B cell (primary cell): ENCODE measurements at places on chromosomes 1 and 21. TPM values are rescaled to one million over a fixed set of nuclear protein-coding genes. Genes with fewer than 3 reads are reported as not detected.

DNA sequence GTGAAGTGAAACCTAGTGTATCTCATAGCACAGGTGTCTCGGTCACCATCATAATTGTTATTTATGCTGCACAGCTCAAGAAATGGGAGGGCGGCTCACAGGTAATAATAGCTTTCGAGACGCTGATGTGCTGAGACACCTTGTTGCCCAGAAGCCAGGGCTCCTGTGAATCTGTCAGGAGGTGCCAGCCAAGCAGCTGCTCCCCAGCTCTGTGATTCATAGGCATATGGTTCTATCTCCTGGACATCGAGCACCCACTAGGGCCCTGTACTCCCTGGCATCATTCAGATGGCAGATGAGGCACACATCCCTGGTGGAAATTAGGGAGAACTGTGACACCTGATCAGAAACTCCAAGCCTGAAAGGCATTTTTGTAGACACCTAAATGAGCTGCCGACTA lies 53.5 kb downstream of the SYT6 start:
- no peak for DNase-seq

- no peak for DNase-seq
Measured at GRCh38 chr1:4017636-4018365, 117.7 kb upstream of the C1orf174 start.

DNA sequence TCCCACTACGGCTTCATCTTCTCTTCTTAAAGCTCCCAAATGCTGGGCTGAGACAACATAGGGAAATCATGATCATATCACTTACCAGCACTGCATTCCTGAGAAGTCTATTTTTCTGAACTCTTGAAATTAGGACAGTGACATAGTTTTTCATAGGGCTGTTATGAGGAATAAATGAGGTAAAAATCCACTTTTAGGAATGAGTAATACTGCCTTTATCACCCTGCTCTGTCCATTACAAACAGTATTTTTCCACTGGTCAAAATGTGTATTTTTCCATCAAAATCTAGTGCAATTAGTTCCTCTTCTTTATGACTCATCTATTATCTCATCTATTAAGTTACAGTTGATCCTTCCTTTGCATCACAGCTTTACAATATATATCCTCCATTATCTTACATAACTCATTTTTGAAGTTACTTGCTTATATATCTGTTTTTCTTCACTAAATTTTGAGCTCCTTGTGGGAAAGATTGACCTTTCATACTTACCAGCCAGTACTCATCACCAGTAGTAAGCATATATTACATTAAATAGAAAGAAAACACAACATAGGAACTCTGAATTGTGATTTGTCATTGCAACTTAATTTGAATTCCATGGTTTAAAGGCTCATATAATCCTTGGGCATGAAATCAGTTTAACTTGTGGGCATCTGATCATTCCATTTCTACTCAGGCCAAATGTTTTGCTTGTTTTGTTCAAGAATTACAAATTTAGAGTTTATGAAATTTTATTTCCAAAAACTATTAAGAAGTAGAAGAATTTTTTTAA lies 37.1 kb downstream of the PRRX1 start:
- no peak for DNase-seq

The WDR47 gene
- 4.4 and 7.5 TPM in 2 replicates for polyA plus RNA-seq

- no peak for DNase-seq
Measured at GRCh38 chr1:86209346-86209745, 52.8 kb upstream of the COL24A1 start.

The SHCBP1L gene
- polyA plus RNA-seq: not detected in 2 replicates

The KRTAP22-1 gene
- not detected in 2 replicates for polyA plus RNA-seq

- DNase-seq: no peak
Measured at GRCh38 chr21:39080366-39080765, 102.9 kb downstream of the PSMG1 start.

DNA sequence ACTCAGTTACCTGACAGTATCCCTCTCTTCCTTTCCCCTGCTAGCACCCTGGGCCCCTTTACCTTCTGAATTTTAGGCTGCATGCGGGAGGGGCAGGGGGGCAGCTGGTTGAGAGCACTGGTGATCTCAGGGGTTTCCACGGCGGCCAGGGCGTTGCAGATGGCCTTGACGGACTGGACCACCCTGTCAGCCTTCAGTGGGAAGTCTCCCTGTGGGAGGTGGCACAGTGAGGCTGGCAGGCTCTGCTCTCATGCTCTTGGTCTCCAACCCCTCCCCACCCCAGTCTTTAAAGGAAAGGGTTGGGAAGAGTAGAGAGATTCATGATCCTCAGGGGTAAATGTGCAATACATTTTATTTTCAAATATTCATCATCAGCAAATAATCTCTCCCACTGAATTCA lies 36.9 kb downstream of the PIK3C2B start:
- DNase-seq: no peak

DNA sequence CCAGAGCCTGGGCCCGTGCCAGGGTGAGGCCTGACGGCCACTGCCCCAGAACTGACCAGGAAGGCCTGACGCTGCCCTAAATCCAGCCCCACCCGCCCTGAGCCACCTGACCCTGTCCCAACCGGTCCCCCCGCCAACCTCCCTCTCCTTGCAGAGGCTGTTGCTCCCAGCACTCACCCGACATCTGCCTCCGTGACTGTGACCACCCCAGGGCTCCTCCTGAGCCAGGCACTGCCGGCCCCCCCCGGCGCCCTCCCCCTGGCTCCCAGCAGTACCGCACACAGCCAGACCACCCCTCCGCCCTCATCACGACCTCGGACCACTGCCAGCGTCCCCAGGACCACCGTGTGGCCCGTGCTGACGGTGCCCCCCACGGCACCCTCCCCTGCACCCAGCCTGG lies 26.3 kb downstream of the AGRN start:
- DNase-seq: no peak

- DNase-seq: peak; percentile 33
Measured at GRCh38 chr1:1910651-1911331, 4.3 kb upstream of the CALML6 start.

DNA sequence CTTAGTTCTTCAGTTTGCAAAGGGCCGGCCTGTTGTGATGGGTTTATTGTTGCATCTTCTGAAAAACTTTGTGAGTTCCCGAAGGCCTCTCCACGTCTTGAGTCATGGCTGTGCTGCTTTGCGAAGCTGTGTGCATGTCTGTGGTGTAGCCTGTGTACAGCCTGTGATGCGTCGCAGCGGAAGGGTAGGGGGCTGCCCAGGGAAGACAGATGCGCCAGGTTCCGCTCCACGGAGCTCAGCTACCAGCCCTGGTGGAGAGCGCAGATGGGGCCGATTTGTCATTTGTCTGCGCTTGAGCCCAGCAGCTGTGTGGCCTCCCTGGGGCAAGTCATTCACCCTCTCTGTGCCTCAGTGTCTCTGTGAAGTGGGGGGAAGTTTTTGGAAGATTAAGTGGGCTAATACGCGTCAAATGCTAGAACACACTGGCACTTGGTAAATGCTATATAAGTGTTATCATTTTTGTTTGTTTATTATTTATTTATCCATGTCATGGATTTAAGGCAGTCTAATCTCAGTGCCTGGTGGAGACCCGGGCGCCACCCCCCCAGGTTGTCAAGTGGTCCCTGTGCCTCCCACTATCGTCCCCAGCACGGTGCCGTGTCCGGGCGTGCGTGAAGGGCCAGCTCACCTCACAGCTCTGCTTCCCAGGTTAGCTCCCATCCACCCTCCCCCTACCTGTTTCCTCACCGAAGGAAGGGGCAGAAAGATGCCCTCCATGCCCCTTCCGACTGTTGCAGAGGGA lies 8.4 kb downstream of the PDE9A start:
- DNase-seq: no peak

GRCh38 chr1:203898458-203899352 lies 37.3 kb downstream of the SNRPE start:
- no peak for DNase-seq

GRCh38 chr1:3352299-3352951 lies 102.0 kb upstream of the ARHGEF16 start:
- DNase-seq: no peak

The DNASE2B gene
- not detected in 2 replicates for polyA plus RNA-seq

The ZNF281 gene
- 3.8 and 4.2 TPM in 2 replicates for polyA plus RNA-seq

The AGT gene
- polyA plus RNA-seq: not detected in 2 replicates

The PIGV gene
- 8.0 and 9.2 TPM in 2 replicates for polyA plus RNA-seq

- no peak for DNase-seq
Measured at GRCh38 chr1:30689901-30690645, 33.3 kb downstream of the MATN1 start.

DNA sequence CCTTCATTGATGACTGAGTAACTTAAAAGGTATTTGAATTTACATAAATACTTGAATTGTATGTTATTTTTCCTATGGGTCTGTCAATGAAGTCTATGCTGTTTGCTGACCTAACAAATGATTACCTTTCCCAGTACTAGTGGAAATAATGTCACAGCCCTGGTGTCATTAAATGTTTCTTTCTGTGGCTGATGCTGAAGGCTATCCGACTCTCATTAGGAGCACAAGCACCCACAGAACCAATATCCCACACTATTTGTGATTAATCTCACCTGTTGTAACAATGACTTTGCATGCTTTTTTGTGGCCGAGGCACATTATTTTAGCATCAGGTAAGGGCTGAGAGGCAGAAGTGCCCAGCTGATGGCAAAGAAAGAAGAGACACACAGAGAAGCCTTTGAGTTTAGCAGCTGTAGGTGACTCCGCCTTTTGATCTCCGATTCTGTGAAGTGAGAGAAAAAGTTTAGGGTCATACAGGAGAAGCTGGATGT lies 25.8 kb upstream of the TRIM45 start:
- DNase-seq: no peak

The DISP1 gene
- polyA plus RNA-seq: 6.0 and 6.6 TPM in 2 replicates

The GRHL3 gene
- not detected in 2 replicates for polyA plus RNA-seq

GRCh38 chr1:159040893-159041724 lies 31.4 kb downstream of the IFI16 start:
- no peak for DNase-seq

The KIAA1614 gene
- polyA plus RNA-seq: 0.03 TPM in 1 of 2 replicates, not detected in the other

GRCh38 chr1:228048120-228048519 lies 34.4 kb upstream of the ARF1 start:
- DNase-seq: no peak

- no peak for DNase-seq
Measured at GRCh38 chr1:167612587-167613385, 17.2 kb upstream of the RCSD1 start.

DNA sequence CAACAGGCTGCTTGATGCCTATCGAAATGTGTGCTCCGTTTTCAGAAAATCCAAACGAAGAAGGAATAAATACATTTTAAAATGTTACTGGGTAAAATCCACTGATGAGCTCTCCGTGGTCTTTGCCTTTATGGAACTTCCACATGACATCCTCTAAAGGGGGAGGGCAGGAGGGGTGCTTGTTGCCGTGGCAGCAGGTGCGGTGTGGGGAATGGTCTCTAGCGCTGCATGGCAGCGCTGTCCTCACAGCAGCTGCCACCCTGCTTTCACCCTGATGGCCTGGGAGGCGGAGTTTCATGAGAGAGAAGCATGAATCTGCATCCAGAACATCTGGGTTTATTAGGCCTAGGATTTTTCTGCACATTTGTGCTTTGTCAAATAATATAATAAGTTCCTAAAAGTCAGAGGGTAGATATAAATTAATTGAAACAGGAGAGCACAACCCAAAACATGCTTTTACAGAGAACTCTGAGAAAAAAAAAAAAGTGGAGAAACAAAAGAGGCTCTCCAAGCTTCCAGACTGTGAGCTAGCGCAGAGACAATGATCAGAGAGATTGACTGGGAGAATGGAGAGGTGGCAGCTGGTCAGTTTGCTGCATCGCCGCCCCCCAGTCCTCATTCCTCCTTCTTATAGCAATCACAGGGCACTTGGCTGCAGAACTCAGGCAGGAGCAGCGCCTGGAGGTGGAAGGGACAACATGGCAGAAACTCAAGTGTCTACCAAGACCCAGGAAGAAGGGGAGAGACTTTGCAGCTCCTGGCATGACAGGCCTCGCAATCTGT lies 228.6 kb downstream of the DSCAM start:
- DNase-seq: no peak

The HPDL gene
- polyA plus RNA-seq: 0.63 and 0.67 TPM in 2 replicates

The CFAP57 gene
- 0.07 and 0.16 TPM in 2 replicates for polyA plus RNA-seq

The PBX1 gene
- polyA plus RNA-seq: 0.04 TPM in 1 of 2 replicates, not detected in the other

The ICOSLG gene
- 40.2 and 64.5 TPM in 2 replicates for polyA plus RNA-seq

GRCh38 chr1:155871390-155871789 lies 12.0 kb downstream of the SYT11 start:
- DNase-seq: no peak

GRCh38 chr1:226882631-226883409 lies 12.4 kb downstream of the PSEN2 start:
- DNase-seq: peak; percentile 74

DNA sequence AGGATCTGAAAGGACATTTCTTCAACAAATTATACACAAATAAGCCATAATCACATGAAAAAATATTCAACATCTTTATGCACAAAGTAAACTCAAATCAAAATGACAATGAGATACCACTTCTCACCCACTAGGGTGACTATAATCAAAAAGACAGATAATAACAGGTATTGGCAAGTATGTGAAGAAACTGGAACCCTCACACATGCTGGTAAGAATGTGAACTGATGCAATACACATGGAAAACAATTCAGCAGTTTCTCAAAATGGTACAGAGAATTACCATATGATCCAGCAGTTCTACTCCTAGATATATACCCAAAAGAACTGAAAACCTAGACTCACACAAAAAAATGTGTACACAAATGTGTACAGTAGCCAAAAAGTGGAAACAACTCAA lies 62.5 kb downstream of the CHD5 start:
- DNase-seq: no peak

The CCT3 gene
- 78.4 and 107 TPM in 2 replicates for polyA plus RNA-seq

The SAMD11 gene
- not detected in 2 replicates for polyA plus RNA-seq

- DNase-seq: no peak
Measured at GRCh38 chr1:105137543-105138457, 1388.1 kb downstream of the AMY1C start.

- DNase-seq: no peak
Measured at GRCh38 chr21:43277481-43278351, 108.9 kb downstream of the CRYAA start.

DNA sequence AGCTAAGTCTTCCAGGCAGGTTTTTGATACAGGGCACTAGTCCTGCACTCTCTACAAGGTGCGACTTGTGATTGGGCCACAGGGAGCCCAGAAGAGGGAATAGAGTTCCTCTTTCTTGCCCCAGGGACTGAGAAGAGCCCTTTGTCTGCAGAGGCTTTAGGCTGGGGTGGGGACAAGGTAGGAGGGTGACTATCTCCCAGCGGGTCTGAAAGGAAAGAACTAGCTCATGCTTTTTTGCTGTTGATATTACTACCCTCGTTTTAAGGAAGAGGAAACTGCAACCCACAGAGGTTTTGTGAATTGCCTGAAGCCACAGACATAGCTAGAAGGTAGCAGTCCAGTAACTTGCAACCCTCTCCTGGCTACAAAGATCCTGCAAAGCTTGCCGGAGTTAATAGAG lies 615.2 kb downstream of the MATN1 start:
- DNase-seq: no peak

- no peak for DNase-seq
Measured at GRCh38 chr21:37710546-37711285, 205.5 kb downstream of the KCNJ6 start.

The ETV3L gene
- not detected in 2 replicates for polyA plus RNA-seq

The PAQR6 gene
- polyA plus RNA-seq: 1.3 and 1.8 TPM in 2 replicates
